ENCODE measurements at places on chromosomes 4 and X. TPM values are rescaled to one million over a fixed set of nuclear protein-coding genes. Genes with fewer than 3 reads are reported as not detected.

BTK gene
- total RNA-seq, result not detected

DNA sequence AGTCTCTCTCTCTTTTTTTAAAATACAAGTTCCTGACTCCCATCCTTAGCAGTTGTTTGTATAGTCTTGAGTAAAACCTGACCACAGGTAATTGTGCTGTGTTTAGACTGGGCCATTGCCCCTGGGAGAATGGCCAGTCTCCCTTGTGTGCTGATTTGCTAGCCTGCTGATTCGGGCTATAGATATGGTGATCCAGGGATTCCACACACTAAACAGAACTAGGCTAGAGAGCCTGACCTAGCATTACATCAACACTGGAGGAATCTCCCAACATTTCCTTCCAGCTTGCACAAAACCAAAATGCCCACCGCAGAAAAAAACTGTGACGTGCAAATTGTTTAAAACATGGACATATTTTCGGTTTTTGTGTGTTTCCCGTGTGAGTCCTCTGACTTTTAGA lies 5.1 kb downstream of the UPRT start:
- DNase-seq, result no peak
- H3K36me3 ChIP-seq, result no peaks in the 10 kb centered on the region
- H3K4me3 ChIP-seq, result no peak overlapping the region
- H3K27me3 ChIP-seq, result no peaks in the 10 kb centered on the region

GRCh38 chr4:137541181-137541580 lies 8.9 kb upstream of the PCDH18 start:
- no peaks in the 10 kb centered on the region for H3K27me3 ChIP-seq
- H3K4me1 ChIP-seq, result peaks cover 4% of the 10 kb centered on the region
- H3K27ac ChIP-seq, result no peak overlapping the region

C4orf54 gene
- total RNA-seq, result not detected

GRCh38 chrX:87434618-87435017 lies 83.0 kb upstream of the KLHL4 start:
- no peak for DNase-seq
- H3K27me3 ChIP-seq, result no peaks in the 10 kb centered on the region
- no peaks in the 10 kb centered on the region for H3K4me1 ChIP-seq
- H3K27ac ChIP-seq, result no peak overlapping the region
- H3K4me3 ChIP-seq, result no peak overlapping the region

GRCh38 chr4:34182306-34182705 lies 2062.0 kb downstream of the ARAP2 start:
- H3K27ac ChIP-seq, result peak overlapping the region; percentile 66
- no peaks in the 10 kb centered on the region for H3K27me3 ChIP-seq

FHDC1 gene
- total RNA-seq, result under 0.01 TPM

HTR2C gene
- total RNA-seq, result not detected

DNA sequence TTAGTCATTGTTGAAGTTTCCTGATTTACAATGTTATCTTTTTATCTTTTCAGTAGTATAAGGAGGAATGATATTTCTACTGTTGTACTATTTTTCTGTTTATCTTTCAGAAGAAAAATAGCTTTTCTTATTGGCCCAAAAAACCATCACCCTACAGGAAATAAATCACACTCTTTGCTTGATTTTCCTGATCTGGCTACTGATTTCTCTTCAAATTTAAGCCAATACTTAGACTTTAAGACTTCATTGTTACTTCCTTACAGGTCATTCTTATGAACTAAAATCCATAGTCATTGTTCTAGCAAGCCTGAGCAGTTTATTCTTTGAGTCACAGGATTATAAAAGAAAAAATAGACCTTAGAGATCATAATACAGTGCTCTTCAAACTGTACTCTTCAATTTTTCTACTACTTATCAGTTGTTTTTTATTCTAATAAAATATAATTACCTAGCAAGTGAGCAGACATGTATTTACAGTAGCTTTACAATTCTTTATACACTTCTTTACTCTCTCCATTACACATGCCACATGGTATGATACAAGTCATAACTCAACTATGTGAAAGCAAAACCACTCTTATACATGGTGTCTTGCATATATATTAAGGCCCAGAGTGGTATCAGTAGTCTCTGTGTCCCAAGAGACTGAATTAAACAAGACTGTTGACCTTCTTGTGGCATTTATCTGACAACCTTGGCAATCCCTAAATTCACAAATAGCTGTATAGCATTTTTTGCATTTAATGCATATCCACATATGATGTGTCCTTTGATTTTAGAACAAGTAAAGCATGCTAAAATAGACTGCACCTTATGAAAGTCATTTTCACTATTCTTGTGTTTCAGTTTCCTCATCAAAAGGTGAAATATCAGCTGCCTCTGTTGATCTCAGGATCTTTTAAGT lies 47.9 kb downstream of the TET2 start:
- H3K4me1 ChIP-seq, result peaks cover 8% of the 10 kb centered on the region
- DNase-seq, result peak; percentile 79
- H3K4me3 ChIP-seq, result no peak overlapping the region
- peak overlapping the region; percentile 61 for H3K27ac ChIP-seq
- H3K27me3 ChIP-seq, result no peaks in the 10 kb centered on the region

- no peak overlapping the region for H3K4me3 ChIP-seq
- no peaks in the 10 kb centered on the region for H3K27me3 ChIP-seq
- H3K27ac ChIP-seq, result no peak overlapping the region
- no peaks in the 10 kb centered on the region for H3K36me3 ChIP-seq
Observed at GRCh38 chr4:132383571-132384199, 765.4 kb upstream of the PCDH10 start.

SPACA5 gene
- total RNA-seq, result not detected

DNA sequence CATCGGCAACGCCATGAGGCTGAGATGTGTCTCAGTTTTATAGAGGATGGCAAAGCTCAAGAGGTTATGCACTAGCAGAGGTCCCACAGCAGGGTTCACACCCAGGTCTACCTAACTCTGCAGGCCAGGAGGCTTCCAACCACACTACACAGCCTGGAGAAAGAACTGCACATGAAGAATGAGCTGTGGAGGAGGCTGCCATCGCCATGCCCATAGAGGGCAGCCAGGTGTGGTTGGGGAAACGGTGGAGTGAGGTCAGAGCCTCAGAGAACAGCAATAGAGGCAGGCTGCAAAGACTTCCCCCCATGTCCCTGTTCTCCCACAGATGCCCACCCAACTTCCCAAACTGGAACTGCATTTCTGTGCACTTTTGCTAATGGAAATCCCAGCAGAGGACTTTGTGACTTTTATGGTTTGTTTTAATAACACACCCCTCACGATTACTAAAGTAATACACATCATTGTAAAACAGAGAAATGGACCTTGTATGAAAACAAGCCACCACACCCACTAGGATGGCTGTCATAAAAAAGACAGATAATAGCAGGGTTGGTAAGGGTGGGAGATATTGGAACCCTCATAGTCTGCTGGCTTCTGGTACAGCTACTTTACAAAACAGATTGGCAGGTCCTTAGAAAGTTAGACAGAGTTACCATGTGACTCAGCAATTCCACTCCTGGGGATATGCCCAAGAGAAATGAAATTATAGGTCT lies 58.9 kb upstream of the PROM1 start:
- peaks cover 14% of the 10 kb centered on the region for H3K27me3 ChIP-seq
- no peaks in the 10 kb centered on the region for H3K36me3 ChIP-seq

GRCh38 chrX:148930206-148930729 lies 429.9 kb downstream of the AFF2 start:
- H3K4me3 ChIP-seq, result no peak overlapping the region
- no peaks in the 10 kb centered on the region for H3K27me3 ChIP-seq
- no peaks in the 10 kb centered on the region for H3K36me3 ChIP-seq
- no peak for DNase-seq
- H3K27ac ChIP-seq, result no peak overlapping the region

GRCh38 chr4:143654571-143654970 lies 45.9 kb downstream of the FREM3 start:
- DNase-seq, result no peak
- no peak overlapping the region for H3K27ac ChIP-seq
- no peak overlapping the region for H3K4me3 ChIP-seq
- H3K4me1 ChIP-seq, result no peaks in the 10 kb centered on the region
- H3K36me3 ChIP-seq, result no peaks in the 10 kb centered on the region
- no peaks in the 10 kb centered on the region for H3K27me3 ChIP-seq

ODAPH gene
- not detected for total RNA-seq

SPANXN3 gene
- total RNA-seq, result not detected

DNA sequence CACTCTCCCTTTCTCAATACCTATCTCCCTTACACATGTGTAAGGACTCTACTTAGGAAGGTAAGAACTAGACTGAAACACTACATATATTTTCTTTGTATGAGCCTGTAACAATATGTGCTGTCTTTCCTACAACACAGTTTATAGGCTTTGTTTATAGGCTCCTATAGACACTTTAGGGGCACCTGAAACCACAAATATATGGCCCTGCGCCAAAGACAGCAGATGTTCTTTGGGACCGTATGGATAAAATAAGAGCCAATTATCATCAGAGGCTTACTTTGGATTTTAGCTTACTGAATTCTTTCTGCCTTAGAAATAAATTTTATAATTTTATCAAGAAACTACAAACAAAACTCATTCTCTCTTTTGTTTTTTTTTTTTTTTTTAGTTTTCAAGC lies 16.6 kb upstream of the CXCL3 start:
- no peaks in the 10 kb centered on the region for H3K36me3 ChIP-seq
- no peak overlapping the region for H3K4me3 ChIP-seq
- no peak for DNase-seq
- no peak overlapping the region for H3K27ac ChIP-seq

DMD gene
- 11.8 TPM for total RNA-seq

GRCh38 chrX:24619647-24620046 lies 27.5 kb downstream of the PCYT1B start:
- peak; percentile 38 for DNase-seq
- no peak overlapping the region for H3K4me3 ChIP-seq
- H3K36me3 ChIP-seq, result no peaks in the 10 kb centered on the region

TLR3 gene
- 0.28 TPM for total RNA-seq

REPS2 gene
- 0.18 TPM for total RNA-seq

- H3K4me3 ChIP-seq, result no peak overlapping the region
- H3K27ac ChIP-seq, result peak overlapping the region; percentile 0
- H3K36me3 ChIP-seq, result no peaks in the 10 kb centered on the region
- DNase-seq, result peak; percentile 94
Observed at GRCh38 chr4:5370286-5370685, 319.0 kb downstream of the STK32B start.

DNA sequence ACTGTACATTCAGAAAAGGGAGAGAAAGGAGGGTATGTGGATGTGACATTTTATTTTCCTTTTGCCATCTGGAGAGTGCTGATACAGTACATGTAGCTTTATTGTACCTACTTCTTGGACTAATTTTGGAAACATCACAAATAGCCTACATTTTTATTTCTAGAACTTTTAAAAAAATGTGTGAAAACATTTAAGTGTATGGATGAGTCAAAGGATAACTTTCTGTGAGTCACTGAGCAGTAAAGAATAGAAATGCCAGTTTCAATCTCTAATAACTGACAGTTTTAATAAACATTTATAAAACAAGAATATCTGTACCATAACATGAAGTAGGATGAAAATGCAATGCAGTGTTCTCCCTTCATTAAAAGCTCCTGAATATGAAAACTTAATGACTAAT lies 374.4 kb upstream of the NWD2 start:
- no peak overlapping the region for H3K4me3 ChIP-seq
- no peaks in the 10 kb centered on the region for H3K36me3 ChIP-seq
- no peak for DNase-seq
- H3K27me3 ChIP-seq, result no peaks in the 10 kb centered on the region

TAF7L gene
- 0.28 TPM for total RNA-seq

DNA sequence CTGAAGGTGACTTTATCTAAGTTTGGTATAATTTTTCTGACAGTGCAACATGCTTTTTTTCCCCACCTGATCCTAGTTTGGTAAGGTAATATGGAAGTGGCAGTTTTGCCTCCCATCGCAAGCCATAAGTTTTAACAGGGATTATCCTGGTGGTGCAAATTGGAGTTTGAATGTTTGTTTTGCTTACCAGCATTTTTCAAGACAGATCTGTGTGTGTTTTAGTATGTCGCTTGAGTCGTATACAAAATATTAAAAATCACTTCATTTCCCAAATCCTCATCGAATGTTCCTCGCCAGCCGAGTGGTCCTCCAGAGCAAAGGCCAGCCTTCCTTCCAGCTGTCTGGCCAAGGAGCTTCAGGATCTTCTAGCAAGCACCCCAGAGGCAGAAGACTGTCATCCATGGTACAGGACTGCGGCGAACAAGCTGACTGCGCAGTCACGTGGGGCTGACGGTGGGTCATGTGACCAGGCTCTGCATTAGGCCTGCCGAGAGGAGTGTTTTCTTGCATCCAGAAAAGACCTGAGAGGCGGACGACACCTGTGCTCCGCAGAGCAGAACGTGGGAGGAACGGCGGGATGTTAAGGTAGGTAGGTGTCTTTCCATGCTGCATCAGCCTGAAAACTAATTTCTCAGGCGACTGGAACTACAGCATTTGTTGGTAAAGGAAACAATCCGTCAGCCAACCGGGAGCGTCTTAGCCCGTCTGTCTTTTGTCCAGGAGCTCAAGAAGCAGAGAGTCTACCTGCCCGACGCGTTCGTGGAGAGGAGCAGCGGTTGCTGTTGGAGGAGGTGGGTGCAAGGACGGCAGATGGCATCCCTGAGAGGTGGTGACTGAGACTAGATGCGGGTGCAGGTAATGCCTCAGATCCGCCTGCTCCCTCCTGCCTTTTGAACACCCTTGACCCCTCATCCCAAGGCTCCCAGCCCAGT lies at the start of gene GPRASP3:
Gene GPRASP3 (plus strand): TSS at position 507 of the 932 bp plus-strand sequence. CDS start 28,253 bp downstream, outside the sequence.
- H3K4me3 ChIP-seq, result peak within 1 kb of the TSS; percentile 88
- H3K27me3 ChIP-seq, result no peaks in the 10 kb centered on the region
- peak within 1 kb of the TSS; percentile 64 for H3K27ac ChIP-seq
- H3K36me3 ChIP-seq, result no peaks in the 10 kb centered on the region
- H3K4me1 ChIP-seq, result no peaks in the 10 kb centered on the region

GRCh38 chrX:82692991-82693390 lies 815.1 kb upstream of the POU3F4 start:
- no peaks in the 10 kb centered on the region for H3K4me1 ChIP-seq
- H3K4me3 ChIP-seq, result no peak overlapping the region
- no peak for DNase-seq

GRCh38 chrX:7946960-7947359 lies 19.7 kb upstream of the PNPLA4 start:
- no peak overlapping the region for H3K27ac ChIP-seq
- no peak for DNase-seq
- no peaks in the 10 kb centered on the region for H3K36me3 ChIP-seq

GRCh38 chr4:26052663-26053541 lies 138.9 kb downstream of the SMIM20 start:
- DNase-seq, result no peak
- peaks cover 17% of the 10 kb centered on the region for H3K4me1 ChIP-seq
- no peaks in the 10 kb centered on the region for H3K36me3 ChIP-seq
- no peak overlapping the region for H3K4me3 ChIP-seq
- H3K27ac ChIP-seq, result no peak overlapping the region
- H3K27me3 ChIP-seq, result no peaks in the 10 kb centered on the region

SPANXA2 gene
- not detected for total RNA-seq

- no peak overlapping the region for H3K4me3 ChIP-seq
- no peaks in the 10 kb centered on the region for H3K36me3 ChIP-seq
- no peaks in the 10 kb centered on the region for H3K4me1 ChIP-seq
- no peak for DNase-seq
- no peaks in the 10 kb centered on the region for H3K27me3 ChIP-seq
Observed at GRCh38 chr4:72352711-72353110, 216.3 kb downstream of the ADAMTS3 start.

- peaks cover 20% of the 10 kb centered on the region for H3K4me1 ChIP-seq
- peak; percentile 83 for DNase-seq
- no peaks in the 10 kb centered on the region for H3K36me3 ChIP-seq
- H3K27me3 ChIP-seq, result no peaks in the 10 kb centered on the region
- H3K4me3 ChIP-seq, result no peak overlapping the region
- peak overlapping the region; percentile 94 for H3K27ac ChIP-seq
Observed at GRCh38 chrX:134670134-134670924, 12.1 kb upstream of the PLAC1 start.
